ENCODE measurements at places on chromosomes 12 and 14.

DNA sequence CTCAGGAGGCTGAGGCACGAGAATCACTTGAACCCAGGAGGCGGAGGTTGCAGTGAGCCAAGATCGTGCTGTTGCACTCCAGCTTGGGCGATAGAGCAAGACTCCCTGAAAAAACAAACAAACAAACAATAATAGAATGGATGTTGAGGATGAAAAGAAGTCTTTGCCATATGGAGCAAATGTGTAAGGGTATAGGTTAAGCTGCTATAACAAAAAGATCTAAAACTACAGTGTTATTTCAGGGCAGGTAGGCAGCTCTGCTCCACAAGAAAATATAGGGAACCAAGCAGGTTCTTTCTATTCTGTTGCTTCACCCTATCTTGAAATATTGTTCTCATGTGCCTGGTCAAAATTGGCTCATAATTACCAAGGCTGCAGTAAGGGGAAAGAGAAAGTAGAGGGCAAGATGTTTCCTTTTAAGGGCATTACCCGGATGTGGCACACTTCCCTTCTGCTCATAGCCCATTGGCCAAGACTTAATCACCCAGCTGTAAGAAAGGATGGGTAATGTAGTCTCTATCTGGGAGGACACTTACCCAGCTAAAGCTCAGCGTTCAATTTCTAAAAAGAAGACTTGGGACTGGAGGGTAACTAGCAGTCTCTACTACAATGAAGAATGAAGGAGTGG, 23.5 kb downstream of the SDSL start:
- DNase-seq = no peak

GRCh38 chr12:93838193-93838592, 161.0 kb downstream of the CRADD start:
- no peak for DNase-seq

DNA sequence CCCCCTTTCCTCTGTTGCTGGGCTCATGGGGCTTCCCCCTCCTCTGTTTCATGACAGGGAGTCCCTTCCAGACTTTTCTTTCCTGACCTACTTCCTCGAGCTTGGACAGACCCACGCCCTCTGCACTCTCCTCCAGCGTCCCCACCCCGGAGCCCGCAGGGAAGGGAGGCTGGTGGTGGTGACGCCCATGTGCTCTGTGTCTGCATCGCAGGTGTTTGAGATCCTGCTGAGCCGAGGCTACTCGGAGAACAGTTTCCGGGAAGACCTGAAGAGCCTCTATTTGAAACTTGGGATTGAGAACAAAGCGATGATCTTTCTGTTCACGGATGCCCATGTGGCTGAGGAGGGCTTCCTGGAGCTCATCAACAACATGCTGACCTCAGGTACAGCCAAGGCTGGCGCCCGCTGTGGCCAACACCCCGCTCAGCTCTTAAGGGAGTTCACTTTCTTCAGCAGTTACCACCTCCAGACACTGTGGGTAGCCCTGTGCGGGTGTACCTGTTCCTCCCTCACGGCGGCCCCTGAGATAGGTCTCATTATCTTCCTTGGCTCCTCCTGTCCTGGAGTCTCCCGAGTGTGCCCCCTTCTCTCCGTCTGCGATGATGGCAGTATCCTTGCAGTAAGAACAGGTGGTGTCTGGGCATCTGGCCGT, 85.6 kb downstream of the CCDC92 start:
- no peak for DNase-seq

- no peak for DNase-seq
Observed at GRCh38 chr12:111754671-111755070, 12.1 kb upstream of the ALDH2 start.

DNA sequence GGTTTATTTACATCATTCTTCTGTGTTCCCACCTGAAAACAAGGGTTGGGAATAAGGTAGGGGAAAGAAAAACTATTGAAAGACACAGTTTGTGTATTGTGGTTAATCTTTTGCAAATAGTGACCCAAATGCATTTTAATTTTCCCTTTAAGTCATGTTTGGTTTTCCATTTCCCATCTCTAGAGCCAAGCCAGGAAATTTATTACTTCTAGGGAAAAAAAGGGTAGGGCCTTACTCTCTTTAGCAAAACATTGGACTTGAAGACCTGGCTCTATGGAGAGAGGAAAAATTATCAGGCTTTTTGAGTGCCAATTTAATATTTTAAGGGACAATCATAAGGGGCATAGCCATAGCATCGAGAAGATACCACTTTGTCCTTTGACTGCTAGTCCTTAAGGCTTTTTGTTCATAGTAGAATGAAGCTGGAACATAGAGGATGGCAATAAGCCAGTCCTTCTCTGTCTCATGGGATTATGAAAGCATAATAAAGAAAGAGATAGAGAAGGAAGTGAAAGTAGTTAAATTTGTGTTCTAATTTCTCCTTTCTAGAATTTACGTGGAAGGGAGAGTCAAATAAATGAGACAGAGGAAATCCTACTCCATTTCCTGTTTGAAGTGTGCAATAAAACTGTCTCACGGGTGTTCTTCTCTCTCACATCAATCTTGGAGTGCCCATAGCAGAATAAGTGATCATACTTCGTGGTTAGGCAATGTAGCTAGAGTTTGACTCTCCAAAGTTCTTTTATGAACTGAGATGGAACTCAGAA, 50.9 kb upstream of the PPFIA2 start:
- DNase-seq = no peak

- DNase-seq = no peak
Observed at GRCh38 chr14:65044596-65044959, 57.7 kb downstream of the MAX start.

DNA sequence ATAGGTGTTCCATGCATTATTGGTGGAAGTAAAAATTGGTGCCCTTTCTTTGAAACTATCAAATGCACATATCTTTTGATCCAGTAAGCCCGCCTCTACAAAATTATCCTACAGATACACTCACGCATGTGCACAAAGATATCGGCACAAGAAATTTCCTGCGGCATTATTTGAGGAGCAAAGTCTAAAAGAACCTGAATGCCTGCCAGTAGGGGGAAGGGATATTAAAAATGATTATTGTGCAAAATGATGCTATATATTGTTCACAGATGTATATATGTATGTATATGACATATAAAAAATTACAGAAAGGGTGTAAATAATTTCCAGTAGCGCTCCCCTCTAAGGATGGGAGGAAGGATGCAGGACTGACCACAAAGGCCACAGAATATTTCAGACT, 24.7 kb upstream of the ADIPOR2 start:
- DNase-seq = no peak

GRCh38 chr12:131923260-131923659, 5.8 kb upstream of the PUS1 start:
- DNase-seq = no peak

- no peak for DNase-seq
Observed at GRCh38 chr14:49991491-49991890, 98.6 kb downstream of the ARF6 start.

GRCh38 chr12:14156606-14157005, 175.2 kb upstream of the GRIN2B start:
- DNase-seq = no peak

- DNase-seq = no peak
Observed at GRCh38 chr12:61308220-61308619, 952.0 kb upstream of the USP15 start.

GRCh38 chr12:113290506-113290905, 44.4 kb downstream of the SLC8B1 start:
- no peak for DNase-seq

- no peak for DNase-seq
Observed at GRCh38 chr12:51390891-51391282, 319 bp downstream of the GALNT6 start.

DNA sequence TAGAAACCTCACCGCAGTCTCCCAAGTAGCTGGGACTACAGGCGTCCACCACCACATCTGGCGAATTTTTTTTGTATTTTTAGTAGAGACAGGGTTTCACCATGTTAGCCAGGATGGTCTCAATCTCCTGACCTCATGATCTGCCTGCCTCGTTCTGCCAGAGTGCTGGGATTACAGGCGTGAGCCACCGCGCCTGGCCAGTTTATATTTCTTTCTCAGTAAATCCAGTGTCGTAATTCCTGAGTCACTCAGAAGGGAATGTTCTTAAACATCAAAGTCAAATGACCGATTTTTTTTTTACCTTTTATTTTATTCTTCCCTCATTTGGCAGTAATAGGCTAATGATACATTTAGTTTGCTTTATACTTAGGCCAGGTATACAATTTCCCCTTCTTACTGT, 80.5 kb downstream of the FBXO33 start:
- DNase-seq = no peak

DNA sequence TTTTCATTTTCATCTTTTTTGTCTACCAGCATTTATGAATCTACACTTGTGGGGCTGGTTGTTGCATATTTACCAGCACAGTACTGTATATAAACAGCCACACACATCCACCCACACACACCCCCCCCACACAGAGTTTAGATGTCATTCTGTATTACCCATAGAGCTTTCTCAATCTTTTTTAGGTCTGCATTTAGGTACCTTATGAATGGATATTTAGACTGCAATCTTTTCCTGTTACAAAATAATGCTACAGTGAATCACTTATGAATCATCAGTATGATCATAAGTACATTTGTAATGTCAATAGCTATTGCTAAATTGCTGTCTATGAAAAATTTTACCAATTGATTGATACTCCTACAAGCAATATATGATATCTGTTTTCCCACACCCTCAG, 67.3 kb upstream of the STK38L start:
- no peak for DNase-seq

GRCh38 chr12:46362895-46363581, 9.5 kb downstream of the SLC38A2 start:
- DNase-seq = no peak

- DNase-seq = no peak
Observed at GRCh38 chr12:88585077-88585476, 4.8 kb upstream of the KITLG start.

DNA sequence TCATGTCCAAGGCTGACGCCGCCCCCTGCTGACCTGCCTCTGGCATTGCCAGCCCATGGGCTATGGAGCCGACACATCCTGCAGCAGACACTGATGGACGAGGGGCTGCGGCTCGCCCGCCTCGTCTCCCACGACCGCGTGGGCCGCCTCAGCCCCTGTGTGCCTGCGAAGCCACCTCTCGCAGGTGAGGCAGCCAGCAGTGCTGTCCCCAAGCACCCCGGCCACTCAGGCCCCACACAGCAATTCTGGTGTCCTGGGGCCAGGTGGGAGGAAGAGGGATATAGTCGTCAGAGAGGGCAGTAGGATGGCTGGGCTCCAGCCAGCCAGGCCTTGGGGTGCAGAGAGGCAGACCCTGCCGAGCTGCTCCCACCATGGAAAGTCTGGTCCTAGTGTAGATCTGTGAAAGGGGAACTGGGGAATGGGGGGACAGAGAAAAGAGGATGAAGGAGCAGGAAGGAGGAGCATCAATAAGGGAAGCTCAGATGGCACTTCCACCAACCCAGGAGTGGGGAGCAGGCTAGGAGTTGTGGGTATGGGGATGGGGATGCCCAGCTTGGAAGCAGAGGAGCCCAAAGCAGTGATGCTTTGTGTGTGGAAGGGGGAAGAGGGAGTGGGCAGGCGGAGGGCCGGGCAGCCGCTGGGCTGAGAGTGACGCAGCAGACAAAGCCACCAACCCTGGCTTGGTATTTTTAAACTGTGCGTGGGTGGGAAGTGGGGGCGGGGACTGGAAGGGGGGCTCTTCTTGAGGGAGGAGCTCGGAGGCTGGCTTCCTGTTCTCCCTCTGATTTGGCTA, 4.7 kb downstream of the NAB2 start:
- DNase-seq = no peak

DNA sequence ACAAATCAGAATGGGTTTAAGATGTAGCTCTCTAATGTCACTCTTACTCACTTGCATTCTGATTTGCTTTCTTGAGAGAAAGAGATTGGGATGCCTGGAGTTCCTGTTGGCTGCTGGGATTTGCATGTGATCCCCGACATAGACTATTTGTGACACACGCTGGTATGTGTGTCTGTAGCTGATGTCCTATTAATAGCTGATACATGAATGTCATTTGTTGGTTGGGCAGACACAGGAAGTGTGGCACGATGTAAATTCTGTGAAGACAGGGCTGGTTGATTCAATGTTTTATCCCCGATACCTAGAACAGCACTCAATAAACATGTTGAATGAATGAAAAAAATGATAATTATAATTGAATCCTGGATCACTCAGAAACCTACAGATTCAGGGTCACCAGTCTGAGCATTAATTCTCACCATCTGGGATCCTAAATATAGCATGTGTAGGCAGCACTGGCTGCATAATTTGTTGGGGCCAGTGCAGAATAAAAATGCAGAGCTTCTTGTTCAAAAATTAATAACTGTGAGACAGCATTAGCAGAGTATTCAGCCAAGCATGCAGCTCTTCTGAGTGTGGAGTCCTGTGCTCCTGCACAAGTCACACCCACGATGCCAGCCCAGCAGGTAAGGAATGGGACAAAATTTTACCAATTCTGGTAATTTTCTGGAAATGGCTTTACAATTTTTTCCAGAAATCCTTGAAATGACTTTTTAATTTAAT, 35.5 kb upstream of the SOCS2 start:
- no peak for DNase-seq

DNA sequence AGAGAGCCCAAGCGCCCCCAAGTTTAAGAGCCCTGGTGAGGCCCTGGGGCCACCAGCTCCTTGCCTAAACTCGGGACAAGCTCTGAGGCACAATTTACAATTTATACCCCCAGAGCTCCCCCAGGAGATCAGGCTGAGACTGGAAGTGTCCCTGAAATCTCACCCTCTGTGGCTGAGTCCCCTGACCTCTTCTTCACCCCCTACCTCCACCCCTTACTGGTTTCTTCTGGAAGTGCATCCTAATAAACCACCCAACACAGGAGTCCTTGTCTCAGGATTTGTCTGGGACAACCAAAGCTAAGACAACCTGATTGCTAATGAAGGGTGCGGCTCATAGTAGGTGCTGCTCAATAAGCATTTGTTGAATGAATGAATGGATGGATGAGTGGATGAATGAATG, 206.4 kb downstream of the BCL11B start:
- DNase-seq = no peak

GRCh38 chr12:50581226-50582184, 76.7 kb downstream of the DIP2B start:
- no peak for DNase-seq

DNA sequence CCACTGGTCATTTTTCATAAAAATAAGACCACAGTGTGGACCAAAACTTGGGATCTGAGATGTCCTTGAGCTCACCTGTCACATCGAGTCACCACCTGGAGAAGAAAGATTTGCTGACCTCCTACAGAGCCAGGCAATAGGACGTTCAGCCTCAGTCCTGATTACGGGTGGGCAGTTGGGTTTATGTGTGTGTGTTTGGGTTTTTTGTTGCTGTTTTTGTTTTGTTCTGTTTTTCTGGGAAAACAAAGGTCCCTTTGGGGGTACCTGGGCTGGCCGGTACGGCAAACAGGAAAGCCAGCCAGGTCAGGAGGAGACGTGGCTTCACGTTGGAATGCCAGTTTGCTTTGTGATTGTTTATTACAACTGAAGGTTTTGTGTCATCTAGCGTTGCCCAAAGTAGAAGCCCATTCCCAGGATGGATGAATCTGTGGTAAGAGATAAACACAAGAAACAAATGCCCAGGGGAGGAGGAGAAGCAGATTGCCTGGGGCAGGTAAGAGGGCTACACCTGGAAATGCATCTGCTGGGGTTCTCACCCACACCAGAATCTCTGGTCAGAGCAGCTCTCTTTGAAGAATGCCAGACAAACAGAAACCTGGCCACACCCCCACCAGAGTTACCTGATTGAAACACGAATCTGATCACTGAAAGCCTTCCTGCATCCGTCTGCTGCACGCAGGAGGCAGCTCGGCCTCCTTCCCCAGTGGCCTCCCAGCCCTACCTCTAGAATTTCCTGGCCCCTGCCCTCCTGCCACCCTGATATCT, 100.1 kb upstream of the DIO3 start:
- no peak for DNase-seq
